Bone marrow (tissue), 2 donors: ENCODE measurements at places on chromosomes 13 and 19.

DNA sequence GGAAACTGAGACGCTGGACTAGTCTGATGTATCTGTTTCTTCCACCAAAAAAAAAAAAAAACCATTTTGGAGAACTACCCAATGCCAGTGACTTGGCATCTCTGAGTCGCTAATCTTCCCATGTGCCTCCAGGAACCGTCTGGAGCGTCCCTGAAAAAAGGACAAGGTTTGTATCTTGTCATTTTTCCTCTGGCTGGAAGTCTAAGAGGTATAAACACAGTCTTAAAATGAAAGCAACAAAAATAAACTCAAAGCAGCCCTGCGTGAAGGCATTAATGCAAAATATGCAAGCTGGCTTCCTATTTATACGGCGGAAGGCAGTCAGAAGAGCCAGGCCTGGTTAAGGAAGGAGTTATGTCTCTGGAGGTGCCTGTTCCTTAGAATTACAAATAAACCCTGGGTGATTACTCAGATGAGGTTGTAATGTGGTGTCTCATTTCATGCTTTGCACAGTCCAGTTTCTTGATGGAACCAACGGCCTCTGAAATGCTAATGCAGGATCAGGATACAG lies 20.3 kb downstream of the ACTN4 start:
- no peak for DNase-seq

GRCh38 chr13:100476963-100477362 lies 111.6 kb downstream of the GGACT start:
- DNase-seq = no peak

DNA sequence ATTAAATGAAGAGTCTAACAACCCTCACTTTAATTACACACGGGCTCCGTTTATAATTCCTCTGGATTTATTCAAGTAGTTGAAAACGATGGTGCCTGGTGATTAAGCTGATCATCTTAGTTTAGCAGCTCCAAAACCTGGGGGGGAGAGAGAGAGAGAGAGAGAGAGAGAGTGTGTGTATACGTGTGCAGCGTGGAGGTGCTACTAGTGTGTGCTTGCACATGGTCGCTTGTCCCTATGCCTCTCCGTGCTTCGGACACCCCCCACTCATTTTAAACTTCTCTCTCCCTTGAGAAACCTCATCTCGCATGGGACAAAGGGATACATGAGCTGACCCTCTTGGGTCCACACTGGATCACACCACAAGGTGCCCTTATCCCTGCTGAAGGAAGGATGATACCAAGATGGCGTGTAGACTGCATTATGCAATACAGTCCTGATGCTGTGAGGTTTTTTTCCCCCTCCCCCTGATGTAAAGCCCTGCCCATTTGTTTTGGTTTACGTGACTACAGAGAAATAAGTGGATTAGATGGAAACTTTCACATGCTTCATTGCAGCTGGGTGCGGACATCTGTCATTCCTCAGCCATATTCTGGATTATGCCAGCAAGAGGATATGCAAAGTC lies 320.8 kb downstream of the ZNF536 start:
- no peak for DNase-seq

DNA sequence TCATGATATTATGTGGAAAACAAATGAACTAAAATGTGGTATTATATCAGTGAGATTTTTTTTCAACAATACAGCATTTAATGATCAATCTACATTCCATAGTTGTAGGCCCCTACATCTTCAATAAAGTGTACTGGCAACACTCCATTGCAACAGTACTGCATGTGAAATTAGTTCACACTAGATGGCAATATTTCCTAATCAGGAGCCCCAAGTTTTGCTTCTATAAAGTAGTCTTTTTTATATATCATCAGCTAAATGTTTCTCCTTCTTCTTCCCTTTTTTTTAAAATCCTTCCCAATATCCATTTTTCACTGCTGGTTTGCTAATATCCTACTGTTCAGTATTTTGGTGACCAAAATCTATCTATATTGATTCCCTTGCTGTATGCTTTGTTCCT lies 528.3 kb upstream of the ATXN8OS start:
- no peak for DNase-seq

- DNase-seq = peak; percentile 38
These were observed 1.4 kb downstream of the GRIN3B start for GRCh38 chr19:1001538-1002166.

DNA sequence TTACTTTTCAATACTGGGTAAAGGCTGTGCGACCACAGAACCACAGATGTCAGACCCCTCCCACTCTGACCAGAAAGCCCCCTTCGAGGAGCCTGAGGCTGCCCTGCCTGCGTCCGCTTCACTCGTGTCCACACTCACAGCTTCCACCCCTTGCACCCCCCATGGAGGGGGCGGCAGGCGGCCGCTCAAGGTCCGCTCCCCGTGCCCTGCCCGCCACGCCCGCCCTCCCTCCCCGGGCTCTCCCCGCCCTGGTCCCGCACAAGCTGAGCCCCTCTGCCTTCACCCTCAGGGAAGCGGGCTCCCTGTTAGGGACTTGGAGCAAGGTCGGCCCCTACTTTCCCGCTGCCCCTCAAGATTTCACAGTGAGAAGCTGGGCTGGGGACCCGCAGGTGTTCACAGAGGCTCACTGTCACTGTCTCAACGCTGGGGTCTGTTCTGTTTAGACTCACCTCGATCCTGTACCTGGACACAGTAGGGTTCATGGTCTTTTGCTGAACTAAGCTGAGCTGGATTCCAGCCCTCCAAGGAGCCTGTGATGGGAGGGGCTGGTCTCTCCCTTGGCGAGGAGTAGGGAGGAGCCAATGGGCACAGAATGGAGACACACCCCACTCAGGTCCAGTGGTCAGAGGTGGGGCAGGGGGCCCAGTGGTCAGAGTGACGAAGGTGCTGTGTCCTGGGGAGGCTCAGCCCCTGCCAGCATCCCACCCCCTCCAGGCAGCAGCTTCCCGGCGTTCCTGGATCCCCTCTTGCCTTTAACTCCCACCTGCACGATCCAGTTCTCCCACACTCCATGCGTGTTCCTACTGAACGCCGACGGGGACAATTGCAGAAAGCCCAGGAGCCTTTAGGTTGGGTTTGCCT lies 69.5 kb downstream of the SPACA7 start:
- no peak for DNase-seq

- DNase-seq = no peak
These were observed 381.5 kb downstream of the UQCRFS1 start for GRCh38 chr19:28831462-28831861.
